ENCODE measurements at places on chromosomes 13 and 19.

DNA sequence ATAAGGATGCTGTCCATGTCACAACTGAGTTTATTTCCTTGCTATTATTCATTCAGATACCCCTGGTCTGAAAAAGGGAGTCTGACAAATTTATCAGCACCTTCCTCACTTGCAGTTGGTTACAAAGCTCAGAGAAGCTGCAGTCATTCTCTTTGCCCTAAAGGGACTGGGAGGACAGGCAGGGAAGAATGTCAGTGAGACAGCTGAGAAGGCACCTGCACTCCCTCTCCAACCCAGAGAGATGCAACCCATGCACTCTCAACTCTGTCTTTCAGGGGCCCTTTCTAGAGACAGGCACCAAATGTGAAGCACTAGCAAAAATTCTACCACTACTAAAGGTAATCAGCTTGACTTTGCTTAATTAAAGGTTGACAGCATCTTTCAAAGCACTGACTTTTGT lies 83.3 kb downstream of the CRYL1 start:
- no peak for DNase-seq

- DNase-seq, result no peak
These were observed 1120.8 kb downstream of the EFNB2 start for GRCh38 chr13:105414639-105415038.

DNA sequence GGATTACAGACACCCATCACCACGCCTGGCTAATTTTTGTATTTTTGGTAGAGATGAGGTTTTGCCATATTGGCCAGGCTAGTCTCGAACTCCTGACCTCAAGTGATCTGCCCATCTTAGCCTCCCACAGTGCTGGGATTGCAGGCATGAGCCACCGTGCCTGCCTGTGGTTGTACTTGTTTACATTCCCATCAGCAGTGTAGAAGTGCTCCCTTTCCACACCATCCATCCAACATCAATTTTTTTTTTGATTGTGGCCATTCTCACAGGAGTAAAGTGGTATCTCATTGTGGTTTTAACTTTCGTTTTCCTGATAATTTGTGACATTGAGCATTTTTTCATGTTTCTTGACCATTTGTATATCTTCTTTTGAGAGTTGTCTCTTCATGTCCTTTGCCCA lies 1019.4 kb upstream of the SLC10A2 start:
- DNase-seq, result no peak

DNA sequence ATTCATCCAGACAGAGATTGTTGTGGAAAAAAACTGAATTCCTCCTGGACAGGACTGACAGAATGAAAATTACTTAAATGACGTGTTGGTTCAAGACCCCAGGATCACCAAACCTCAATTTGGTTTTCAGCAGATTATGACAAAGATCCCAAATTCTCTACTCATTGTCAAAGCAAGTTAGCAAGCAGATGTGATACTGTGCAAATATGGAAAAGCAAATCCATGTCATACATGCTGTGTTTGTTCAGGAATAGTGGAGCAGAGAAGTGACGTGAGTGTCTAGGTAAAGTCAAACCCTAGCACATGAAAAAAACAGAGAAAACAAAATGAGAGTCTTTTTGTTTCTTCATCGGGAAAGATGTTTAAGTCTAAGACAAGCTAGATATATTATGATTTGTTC lies 169.2 kb upstream of the NBEA start:
- DNase-seq, result no peak

DNA sequence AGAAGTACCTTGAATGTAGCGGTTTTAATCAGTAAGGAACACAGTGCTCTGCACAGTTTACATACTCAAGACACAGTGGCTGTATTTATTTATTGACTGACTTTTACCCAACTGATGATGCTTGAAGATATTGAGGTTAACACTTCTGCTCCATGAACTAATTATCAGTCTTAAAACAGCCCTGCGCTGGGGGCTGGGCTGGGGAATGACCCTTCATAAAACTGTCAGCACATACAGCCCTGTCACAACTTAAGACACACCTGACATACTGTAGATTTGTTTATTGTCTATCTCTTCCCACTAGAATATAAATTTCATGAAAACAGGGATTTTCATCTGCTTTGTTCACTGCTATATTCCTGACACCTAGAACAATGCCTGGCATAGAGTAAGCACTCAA lies 10.8 kb downstream of the NEK5 start:
- DNase-seq, result no peak

DNA sequence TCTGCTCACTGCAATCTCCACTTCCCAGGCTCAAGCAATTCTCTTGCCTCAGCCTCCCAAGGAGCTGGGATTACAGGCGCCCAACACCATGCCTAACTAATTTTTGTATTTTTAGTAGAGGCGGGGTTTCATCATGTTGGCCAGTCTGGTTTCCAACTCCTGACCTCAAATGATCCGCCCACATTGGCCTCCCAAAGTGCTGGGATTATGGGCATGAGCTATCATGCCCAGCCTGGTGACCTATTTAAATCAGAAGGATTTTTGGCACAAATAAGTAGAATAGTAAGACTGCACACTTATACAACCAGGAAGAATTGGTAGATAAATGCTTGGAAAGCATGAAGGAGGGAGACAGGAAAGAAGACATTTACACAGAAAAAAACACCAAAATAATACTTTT lies 53.4 kb upstream of the AKAP11 start:
- DNase-seq, result no peak

DNA sequence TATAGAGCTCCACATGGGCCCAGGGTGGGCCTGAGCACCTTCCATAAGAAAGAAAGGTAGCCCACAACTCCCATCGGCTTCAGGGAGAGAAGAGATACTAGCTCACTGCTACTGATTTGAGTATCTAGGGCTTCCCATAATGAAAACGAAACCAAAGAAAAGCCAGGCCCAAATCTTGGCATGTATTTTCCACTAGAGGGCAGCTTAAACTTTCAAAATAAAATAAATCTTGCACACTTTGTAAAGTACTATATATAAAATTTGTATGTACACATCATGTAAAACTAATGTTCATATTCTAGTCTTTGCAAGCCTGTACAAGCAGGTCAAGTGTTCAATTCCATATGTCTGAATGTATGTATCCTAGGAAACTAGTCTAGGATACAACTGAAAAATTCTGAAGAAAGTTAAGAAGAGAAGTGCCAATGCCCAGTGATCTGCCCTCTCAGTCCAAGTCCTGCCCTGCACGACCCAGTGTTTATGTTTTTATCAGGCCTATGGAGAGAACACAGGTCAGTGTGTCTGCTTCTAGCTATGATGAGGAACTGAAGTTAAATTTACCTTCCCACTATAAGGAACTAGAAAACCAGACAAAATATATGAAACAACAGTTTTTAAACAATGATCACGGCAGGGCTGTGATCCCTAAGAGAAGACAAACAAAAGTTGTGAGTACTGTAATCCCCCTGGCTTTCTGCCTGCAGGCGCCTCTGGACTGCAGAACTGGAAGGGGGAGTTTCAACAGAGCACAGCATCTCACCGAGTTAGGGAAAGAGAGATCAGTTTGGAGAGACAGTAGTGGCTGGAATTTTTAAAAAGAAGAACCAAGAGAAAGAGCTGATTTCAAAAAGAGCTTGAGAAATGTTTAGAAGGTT lies 475.7 kb downstream of the UQCRFS1 start:
- no peak for DNase-seq

GRCh38 chr19:53792721-53793433 lies 31.2 kb downstream of the NLRP12 start:
- DNase-seq, result peak; percentile 69

DNA sequence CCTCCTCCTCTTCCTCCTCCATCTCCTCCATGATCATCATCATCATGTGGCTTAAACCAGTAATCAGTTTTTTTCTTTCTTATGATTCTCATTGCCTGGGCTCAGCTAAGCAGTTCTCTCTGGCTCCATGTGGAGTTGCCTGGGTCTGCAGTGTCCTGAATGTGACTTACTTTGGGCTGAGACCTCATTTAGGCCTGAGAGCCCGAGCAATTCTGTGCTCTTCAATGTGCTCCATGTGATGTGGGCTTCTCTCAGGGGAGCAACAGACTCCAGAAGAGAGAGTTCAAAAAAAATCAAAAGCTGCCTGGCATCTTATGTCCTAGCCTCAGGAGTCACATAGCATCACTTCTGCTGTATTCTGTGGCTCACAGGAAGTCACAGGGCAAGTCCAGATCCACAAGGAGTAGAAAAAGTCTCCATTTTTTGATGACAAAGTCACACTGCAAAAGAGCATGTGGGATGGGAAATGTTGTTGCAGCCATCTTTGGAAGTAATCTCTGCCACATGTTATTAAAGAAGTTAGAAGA lies 128.7 kb downstream of the MAB21L1 start:
- no peak for DNase-seq

- DNase-seq, result no peak
These were observed 22.2 kb downstream of the CCDC169 start for GRCh38 chr13:36275190-36276002.

- DNase-seq, result no peak
These were observed 23.3 kb downstream of the PRR12 start for GRCh38 chr19:49614096-49614833.

GRCh38 chr19:43380771-43381386 lies 27.4 kb downstream of the CD177 start:
- DNase-seq, result no peak
